ENCODE measurements at places on chromosomes 3 and 15. TPM values are rescaled to one million over a fixed set of nuclear protein-coding genes. Genes with fewer than 3 reads are reported as not detected.

GRCh38 chr3:138296639-138297038 lies 33.0 kb downstream of the NME9 start:
- DNase-seq, result no peak

GRCh38 chr3:78737988-78738387 lies 1029.8 kb downstream of the ROBO1 start:
- no peak for DNase-seq

- no peak for DNase-seq
Measured at GRCh38 chr3:146164071-146164470, 3.1 kb upstream of the PLOD2 start.

DNA sequence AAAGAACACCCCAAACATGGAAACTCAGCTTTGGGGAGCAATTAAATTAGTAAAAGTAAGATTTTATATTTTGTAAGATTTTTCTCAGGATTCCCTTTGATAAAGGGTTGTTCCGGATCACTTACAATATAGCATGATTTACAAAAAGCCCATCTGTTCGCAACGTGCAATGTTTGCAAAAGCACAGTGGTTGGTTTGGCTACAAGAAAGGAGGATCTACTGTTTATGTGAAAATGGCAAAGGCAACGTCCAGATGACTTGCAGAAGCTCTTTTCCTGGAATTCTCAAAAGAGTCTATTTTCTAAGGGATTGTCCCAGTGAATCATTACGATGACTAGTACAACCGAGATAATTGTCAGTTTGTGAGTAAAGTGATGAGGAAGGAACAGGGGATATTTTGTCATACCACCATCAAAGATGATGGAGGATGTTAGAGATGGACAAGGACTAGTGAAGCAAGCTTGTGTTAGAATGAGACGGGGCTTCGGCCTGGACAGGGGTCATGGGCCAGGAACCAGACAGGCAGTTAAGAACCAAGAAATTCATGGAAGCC lies 71.6 kb downstream of the CRYGS start:
- no peak for DNase-seq

DNA sequence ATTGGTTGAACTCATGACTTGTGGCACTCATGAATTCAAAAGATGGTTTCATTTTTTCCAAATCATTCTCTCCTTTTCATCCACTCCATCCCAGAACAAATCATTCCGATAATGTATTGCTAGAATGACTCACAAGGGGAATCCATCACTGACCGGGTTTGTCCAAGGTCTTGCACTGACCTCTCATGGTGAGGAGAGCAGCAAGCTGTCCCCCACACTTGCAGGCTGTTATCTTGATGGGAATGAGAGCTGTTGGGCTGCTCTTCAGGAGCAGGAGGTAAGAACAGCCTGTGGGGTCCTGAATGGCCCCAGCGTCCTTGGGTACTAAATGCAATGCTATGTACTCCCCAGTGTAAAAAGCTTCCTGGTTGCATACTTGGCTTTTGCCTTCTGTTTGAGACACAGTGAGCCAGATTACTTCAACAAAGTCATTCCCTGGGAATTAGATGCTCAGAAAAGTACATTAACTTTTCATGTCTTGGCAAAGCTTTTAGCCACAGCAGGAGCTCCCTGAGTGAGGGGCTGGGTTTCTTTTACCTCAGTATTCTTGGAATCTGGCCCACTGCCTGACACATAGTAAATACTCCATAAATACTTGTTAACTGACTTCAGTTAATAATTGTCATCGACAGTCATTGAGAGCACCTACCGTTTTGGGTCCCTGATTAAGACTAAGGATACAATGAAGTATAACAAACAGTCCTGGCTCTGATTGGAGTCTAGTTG lies 24.1 kb downstream of the CCNL1 start:
- DNase-seq, result no peak

GRCh38 chr3:159832024-159832423 lies 156.6 kb upstream of the IL12A start:
- no peak for DNase-seq

DNA sequence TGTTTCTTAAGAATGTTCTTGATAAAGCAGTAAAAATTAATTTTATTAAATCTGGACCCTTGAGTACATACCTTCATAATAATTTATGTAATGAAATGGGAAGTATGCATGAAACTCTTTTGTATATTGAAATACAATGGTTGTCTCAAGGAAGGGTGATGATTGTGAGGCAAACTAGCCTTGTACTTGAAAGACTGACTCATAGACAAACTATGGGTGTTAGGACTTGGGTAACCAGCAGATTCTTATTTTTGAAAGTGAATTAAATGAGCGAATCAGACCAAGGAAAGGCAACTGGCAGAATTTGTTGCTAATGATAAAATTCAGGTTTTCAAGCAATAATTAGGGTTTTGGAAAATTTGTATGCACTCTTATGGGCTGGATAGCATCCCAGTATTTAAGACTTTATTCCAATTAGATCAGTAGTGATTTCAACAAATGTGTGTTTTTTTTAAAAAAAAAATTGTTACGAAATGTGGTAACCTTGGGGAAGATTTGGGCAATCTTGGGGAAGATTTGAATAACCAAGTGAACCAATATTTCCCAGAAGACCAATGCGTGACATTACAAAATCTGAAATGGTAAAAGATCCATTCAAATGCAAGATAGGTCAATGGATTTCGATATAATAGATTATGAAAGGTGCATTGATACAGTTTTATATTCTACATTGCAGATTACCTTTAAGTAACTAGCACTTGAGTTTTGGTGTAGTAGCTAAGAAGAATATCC lies 42.0 kb downstream of the ATP2C1 start:
- DNase-seq, result no peak

GRCh38 chr15:60735559-60736047 lies 256.7 kb upstream of the ICE2 start:
- DNase-seq, result no peak

DNA sequence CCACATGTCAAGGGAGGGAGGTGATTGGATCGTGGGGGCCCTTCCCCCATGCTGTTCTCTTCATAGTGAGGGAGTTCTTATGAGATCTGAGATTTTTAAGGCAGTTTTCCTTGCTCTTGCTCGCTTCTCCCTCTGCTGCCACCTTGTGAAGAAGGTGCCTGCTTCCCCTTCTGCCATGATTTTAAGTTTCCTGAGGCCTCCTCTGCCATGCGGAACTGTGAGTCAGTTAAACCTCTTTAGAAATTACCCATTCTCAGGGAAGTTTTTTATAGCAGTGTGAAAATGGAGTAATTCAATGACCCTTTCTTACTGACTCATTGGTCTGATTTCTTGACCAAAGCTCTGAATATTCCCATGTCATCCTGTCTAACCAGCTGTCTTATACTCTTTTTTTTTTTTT lies 484.4 kb upstream of the TPRG1 start:
- no peak for DNase-seq

GRCh38 chr15:51758645-51759044 lies 7.2 kb downstream of the TMOD2 start:
- DNase-seq, result no peak

MFAP1 gene
- 19.3 TPM for total RNA-seq

TAMM41 gene
- total RNA-seq, result 18.8 TPM

AHSG gene
- not detected for total RNA-seq

Data from prostate gland (tissue), 2 donors.